Stimulated activated CD4-positive, alpha-beta T cell treated with anti-CD3 and anti-CD28 coated beads, Interleukin-2, amount 100 ng/mL, for 4 hours (primary cell): ENCODE measurements at places on chromosomes 11 and 22.

- DNase-seq = no peak
These were observed 385.4 kb downstream of the TMEM135 start for GRCh38 chr11:87423161-87423560.

GRCh38 chr11:11555208-11555607, 66.6 kb downstream of the GALNT18 start:
- no peak for DNase-seq

- no peak for DNase-seq
These were observed 14.0 kb upstream of the FCHSD2 start for GRCh38 chr11:73156114-73156513.

DNA sequence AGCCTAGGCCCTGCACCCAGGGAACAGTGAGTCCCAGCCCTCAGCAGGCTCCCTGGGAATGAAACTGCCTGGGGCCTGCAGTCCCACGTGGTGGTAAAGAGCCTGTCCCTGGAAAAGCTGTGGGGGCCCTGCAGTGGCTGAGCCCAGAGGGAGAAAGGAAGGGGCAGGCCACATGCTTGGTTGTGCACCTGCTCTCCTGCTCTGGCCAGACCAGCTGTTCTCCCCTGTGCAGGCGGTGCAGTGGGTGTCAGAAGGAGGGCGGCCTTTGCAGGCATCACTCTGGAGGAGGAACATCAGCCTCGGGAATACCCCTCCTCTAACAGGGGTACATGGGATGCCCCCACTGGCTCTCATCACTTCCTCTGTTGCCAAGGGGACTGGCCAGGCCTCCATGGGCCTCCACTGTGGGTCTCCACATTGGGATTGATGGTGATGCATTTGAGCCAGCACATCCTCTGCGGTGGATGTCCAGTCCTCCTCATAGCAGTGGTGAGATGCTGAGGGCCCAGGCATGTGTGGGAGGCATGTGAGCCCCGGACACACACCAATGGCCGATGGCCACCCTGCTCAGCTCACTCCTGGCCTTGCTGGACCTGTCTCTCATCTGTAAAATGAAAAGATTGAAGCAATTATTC, 690.4 kb downstream of the BRD1 start:
- DNase-seq = no peak

- DNase-seq = no peak
These were observed 4.9 kb upstream of the CCDC86 start for GRCh38 chr11:60836866-60837515.

GRCh38 chr11:57874981-57875380, 113.4 kb downstream of the CTNND1 start:
- DNase-seq = no peak

DNA sequence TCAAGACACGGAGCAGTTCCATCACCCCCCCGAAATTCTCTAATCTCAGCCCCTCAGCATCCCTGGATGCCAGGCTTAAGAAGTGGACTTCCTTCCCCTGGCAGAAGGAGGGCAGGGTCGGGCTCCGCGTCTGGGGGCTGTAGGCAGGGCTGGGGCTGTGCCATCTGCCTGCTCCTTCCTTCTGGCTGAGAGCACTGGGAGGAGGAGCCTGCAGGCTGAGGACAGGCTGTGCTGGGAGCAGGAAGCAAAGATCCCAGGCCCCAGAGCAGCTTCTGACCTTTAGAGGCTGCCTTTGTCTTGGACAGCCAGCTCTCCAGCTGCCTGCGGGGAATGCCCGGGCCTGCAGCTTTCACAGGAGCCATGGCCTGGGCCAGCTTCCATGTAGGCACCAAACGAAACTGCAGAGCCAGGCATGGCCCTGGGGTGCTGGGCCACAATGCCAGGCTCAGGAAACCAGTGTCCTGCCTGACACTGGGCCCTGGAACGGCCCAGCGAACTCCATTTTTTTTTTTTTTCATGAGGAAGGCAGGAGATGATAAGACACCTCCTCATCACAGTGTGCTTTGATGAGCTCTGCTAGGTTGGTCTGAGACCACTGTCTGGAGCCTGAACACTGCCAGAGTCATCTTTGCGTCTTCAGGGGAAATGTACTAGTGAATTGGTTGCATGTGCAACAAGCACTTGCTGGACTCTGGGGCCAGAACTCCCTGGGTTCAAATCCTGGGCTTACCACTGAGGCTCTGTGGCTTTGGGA, 67.9 kb downstream of the MCM5 start:
- no peak for DNase-seq
